ENCODE measurements at places on chromosomes 4 and X. TPM values are rescaled to one million over a fixed set of nuclear protein-coding genes. Genes with fewer than 3 reads are reported as not detected.

- no peak for DNase-seq
Observed at GRCh38 chr4:185936650-185937376, 124.8 kb upstream of the SORBS2 start.

- no peak for DNase-seq
Observed at GRCh38 chr4:67549123-67549522, 3.8 kb upstream of the CENPC start.

- DNase-seq = no peak
Observed at GRCh38 chr4:159235779-159236368, 133.0 kb downstream of the RAPGEF2 start.

GRCh38 chr4:83947830-83948193, 411.9 kb downstream of the GPAT3 start:
- no peak for DNase-seq

DNA sequence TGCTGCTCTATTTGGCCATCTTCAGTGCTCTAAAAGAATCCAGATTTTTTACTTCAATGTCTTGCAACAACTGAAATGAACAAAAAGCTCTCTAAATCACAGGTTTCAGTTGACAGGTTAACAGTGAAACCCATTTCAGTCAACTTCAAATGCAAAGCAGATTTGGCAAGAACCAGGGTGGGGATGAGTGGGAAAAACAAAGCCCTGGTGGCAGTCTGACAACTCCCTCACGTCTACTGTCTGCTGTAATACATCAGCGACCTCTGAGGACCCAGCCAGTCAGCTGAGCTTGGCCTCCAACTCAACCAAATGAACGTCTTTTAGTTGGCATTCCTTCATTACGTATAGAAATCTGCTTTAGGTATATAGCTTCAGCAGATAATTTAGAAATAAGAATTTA, 95.8 kb downstream of the COL25A1 start:
- DNase-seq = no peak

DNA sequence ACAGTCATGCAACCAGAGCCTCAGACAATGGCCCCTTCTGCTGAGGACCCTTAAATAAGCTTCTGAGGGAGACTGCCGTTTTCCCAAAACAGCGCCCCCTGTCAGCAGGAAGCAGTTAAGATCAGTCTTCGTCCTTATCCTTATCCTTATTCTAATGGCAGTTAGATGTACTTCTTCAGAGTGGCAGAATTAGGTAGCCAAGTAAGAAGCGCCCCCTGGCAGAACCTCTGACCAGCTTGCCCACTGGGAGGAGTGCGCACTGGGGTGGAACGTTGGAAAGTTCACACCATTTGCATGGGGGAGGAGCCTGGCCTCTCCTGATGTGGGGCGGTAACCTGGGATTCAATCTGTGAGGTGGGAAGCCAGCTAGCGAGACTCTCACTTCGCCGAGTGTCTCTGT, 133.6 kb upstream of the QRFPR start:
- no peak for DNase-seq

DNA sequence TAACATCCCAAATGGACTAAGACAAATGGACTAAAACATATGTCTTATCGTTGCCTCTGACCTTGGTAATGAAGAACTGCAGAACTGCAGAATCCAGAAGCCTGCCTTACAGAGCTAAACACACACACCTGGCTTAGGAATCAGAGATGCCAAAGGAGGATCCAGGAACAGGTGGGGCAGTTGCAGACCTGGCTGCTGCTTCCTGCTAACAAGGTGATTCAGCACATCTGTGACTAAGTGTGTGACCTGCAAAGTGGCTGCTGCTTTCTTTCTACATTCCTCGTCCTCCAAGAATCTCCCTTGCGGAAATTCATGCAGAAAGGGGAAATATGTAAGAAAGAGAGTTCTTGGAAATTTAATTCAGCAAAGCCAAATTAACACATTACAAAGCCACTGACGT, 96.8 kb upstream of the NLGN4X start:
- DNase-seq = no peak

- DNase-seq = no peak
Observed at GRCh38 chr4:95599777-95600400, 51.1 kb upstream of the UNC5C start.

- no peak for DNase-seq
Observed at GRCh38 chrX:125681058-125681457, 361.4 kb downstream of the TEX13C start.

DNA sequence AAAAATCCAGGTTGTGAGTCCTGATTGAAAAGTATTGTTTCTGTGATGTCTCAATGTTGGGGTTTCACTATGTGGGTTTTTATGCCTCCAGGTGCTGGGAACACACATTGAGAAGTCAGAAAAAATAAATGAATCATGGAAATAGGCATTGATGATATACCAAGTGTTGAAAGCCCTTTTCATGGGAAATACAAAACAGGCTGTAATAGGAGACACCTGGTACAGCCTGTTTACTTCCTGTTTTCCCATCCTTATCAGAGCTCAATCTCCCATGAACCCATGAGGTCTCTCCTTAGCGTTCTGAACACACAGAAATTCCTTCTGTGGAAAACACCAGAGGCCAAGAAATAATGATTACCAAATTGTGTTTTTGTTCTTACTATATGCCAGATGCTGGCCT, 106.3 kb upstream of the BOD1L1 start:
- no peak for DNase-seq

DNA sequence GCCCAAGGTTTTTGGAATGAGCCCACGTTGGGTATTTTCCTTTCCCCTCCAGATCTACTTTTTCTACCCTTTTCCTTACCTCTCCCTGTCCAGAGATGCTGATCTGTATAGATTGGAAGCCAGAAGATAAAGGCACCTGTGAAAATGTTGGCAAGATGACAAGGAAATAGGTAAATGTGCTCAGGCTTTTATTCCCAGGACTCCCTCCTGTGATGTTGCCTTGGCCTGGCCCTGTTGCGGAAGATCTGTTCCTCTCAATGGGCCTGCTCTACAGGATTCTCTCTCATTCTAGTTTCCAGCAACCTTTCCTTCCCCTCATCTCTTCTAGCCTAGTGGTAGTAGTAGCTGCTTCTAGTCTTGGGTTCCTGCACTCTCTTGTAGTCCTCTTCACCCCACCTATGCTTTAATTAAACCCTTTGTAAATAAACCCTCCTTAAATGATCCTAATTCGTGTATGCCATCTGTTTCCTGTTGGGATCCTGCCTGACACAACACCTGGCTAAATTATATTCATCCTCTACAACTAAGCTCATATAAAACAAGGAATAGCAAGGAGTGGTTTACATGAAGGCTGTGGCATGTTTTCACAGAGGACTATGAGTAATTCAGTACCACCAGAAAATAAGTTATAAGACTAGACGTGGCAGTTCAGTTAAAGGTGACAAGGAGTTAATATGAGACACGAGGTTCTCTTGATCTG, 95.7 kb upstream of the MAOA start:
- DNase-seq = no peak

GRCh38 chr4:183790661-183791060, 114.4 kb upstream of the STOX2 start:
- no peak for DNase-seq

- DNase-seq = no peak
Observed at GRCh38 chr4:182491719-182492118, 248.5 kb downstream of the TENM3 start.

DNA sequence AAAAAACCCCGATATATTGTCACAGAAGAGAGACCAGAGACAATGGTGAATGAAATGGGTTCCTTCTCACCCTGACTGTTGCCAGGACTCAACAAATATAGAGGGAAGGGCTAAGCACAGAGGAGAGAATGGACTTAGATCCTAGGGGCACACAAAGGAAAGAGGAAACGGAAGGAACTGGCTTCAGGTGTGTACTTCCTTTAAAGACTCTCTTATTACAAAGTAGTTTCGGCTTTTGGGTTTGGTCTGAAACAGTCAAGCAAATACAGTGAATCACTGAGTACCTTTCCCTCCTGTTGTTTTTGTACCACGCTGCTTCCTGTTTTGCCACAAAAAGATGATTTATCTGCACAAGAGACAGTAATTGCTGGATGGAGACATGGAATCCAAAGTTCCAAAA, 46.1 kb upstream of the S100G start:
- DNase-seq = no peak

DNA sequence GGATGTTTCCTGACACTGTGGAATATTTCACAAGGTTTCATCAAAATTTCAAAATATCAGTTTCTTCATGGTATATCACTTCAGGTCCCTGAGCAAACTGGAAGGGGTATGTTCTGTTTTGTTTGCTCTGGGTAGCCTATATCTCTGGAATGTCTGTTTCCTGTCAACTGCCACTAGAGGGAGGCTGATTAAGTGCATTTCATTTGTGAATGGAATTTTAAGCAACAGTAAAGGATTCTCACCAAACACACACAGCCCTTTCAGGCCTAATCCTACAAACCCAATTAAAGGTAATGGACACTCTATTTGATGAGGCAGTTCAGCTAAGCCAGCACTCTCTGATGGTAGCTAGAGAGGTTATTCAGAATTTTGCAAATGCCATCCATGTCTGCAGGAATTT, 307.1 kb downstream of the TEX13A start:
- no peak for DNase-seq

UGT2B7 gene
- not detected for total RNA-seq

AMBN gene
- not detected for total RNA-seq

TAF7L gene
- not detected for total RNA-seq

MGAT4D gene
- not detected for total RNA-seq

DDIT4L gene
- 0.19 TPM for total RNA-seq

PCSK1N gene
- 1.2 TPM for total RNA-seq

INTU gene
- total RNA-seq = 0.06 TPM
